WERI-Rb-1 (cell line): ENCODE measurements at places on chromosomes 2 and 18.

GRCh38 chr2:172555272-172555521, 693 bp upstream of the PDK1 start:
- no peak for DNase-seq

DNA sequence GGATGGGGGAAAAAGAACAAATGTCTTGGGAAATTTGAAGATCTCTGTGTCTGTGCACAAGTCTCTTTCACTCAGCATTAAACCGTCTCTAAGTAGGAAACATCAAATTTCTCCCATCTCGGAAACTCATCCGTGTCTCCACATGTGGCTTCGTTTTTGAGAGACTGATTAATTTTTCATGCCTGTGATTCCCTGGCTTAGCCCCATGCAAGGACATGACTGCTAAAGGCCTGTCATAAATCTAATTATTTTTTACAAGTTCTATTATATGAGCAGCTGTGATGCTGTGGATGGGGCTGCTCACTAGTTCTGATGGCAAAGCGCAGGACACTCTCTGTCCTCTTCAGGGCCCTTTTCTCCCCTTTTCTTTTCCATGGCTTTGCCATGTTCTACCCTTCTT, 129.1 kb downstream of the RGPD3 start:
- no peak for DNase-seq

DNA sequence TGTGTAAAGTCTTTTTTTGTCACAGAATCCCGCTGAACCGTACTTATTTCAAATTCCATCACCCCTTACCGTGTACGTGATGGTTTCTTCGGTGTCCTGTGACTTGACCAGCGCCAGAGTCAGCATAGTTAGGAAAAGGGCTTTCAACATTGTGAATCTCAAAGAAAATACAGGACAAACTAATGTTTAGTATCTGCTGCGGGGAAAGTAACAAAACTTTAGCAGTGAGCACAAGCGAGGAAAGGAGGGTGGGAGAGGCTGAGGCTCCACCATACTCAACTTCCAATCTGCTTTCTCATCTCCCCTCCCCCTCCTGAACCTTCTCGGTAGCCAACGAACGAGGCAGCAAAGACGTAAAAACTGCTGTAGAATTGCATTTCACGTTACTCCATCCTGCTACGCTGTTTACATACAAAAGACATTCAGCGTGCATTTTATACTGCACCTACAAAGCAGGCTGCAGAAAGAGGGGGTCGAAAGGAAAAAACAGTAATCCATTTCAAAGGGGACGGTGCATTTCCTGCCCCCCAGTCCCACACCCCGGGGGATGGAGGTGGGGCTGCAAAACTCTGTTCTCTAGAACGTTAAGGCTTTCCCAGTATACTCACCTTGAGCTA, 1.2 kb downstream of the EFEMP1 start:
- no peak for DNase-seq

- peak; percentile 59 for DNase-seq
These were observed 18.0 kb downstream of the ARID5A start for GRCh38 chr2:96554293-96555145.

DNA sequence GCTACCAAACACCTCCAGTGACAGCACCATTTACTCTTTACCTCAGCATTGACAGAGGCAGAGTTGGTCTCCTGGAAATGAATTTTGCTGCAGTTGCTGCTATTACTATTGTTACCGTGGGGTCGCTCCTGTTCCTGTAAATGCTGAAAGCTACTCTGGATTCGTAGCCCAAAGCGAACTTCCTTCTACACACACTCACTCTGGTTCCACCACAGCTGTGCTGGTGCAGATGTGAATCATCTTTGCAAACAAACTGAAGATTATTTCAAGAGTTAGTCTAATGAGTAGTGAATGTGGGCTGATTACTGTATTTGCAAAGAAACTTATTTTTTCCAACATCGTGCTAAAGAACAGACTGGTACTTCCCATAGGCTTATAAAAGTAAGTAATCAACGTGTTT, 304.0 kb downstream of the LPIN1 start:
- DNase-seq = no peak

- no peak for DNase-seq
These were observed 21.4 kb upstream of the TMEM177 start for GRCh38 chr2:119657466-119658145.

DNA sequence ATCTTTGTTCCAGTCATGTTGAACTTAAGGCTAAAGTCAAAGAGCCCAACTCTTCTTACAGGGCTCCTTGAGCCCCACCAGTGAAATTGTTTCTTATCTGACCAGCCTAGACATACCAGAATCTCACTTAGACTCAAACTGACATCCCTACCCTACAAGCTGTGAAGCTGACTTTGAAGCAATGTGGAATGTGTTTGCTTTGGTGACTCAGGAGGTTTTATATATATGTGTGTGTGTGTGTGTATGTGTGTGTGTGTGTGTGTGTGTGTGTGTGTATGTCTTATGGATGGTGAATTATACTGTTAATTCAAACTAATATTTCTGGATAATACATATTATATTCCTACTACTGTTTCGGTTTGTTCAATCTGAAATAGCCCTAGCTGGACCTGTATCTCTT, 67.3 kb downstream of the CAMKMT start:
- DNase-seq = no peak

- peak; percentile 79 for DNase-seq
These were observed 162.3 kb upstream of the TRIB2 start for GRCh38 chr2:12554224-12555011.

DNA sequence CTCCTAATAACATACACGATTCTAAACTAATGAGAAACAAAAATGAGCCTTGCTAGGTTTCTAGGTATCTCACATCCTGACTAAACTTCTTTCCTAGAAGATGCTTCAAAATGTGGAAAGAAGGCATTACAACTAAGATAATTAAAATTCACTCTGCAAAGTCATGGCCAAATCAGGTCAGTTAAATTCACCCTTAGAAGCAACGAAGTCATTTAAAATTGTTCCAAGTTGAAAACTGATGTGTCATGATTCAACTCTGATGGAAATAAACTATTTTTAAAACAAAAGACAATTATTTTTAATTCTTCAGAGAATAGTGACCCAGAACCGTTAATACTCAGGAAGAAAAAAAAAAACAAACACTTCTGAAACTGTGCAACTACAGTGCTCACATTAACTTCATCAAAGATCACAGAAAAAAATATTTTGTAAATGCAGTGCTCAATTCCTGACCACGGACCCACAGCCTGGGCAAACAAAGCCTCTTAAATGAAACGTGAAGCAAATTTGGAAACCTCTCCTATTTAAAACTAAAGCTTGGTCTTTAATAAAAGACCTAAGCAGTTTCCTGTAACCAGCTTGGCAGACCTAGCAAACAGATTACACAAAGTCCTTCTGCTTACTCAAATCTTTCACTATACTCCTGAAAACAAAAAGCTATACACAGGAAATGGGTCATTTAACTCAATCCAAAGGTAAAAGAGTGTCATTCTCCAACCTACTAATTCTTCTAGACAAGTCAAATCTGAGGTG, 39.0 kb downstream of the CHN1 start:
- no peak for DNase-seq

DNA sequence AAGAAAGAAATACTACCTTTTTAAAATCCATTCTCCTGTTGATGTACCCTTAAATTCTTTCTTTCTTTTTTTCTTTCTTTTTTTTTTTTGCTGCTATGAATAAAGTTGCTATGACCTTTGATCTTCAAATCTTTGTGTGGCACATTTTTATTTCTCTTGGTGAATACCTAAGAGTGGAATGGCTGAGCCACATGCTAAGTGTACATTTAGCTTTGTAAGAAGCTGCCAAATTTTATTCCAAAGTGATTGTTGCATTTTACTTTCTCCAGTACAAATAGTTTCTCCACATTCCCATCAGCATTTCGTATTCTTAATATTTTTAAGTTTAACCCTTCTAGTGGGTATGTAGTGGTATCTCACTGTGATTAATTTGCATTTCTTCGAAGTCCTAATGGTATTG, 88.8 kb upstream of the RAB27B start:
- no peak for DNase-seq

- DNase-seq = no peak
These were observed 1258.3 kb upstream of the GYPC start for GRCh38 chr2:125397535-125398251.

- DNase-seq = no peak
These were observed 282.0 kb upstream of the RND3 start for GRCh38 chr2:150769421-150769820.

GRCh38 chr18:75173125-75173432, 35.9 kb downstream of the PTGR3 start:
- no peak for DNase-seq

DNA sequence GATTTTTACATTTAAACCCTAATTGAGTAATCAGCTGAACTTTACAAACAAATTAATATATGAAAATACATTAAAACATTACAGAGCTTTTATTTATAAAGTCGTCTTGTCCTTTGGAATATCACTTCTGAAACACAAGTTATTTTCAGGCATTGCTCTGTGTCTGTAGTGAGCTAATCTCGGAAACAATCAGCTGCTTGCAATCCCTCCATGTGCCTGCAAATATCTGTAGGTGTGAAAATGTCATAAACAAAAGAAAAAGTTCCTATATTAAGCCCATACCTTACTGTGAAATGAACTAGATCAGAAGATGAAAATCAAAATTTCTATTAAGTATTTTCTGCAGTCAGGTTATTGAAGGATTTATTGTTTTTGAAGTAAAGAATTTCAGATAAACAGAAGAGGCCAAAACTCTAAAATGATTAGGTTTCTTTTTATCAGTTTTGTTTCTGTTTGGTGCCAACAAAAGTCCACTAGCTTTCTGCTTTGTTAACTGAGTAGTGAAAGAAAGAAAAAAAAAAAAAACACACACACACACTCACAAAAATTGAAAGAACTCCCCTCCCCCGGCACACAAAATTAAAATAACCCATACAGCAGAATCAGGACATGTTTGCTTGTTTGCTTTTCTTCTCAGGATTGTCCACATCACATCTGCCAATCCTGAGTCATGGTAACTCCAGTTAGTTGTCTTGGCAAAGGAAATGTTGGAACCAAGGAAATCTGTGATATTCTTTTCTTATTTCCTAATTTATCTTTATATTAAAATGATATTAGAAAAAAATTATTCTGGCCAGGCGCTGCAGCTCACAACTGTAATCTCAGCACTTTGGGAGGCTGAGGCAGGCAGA, 627.0 kb upstream of the SLC39A10 start:
- DNase-seq = no peak

DNA sequence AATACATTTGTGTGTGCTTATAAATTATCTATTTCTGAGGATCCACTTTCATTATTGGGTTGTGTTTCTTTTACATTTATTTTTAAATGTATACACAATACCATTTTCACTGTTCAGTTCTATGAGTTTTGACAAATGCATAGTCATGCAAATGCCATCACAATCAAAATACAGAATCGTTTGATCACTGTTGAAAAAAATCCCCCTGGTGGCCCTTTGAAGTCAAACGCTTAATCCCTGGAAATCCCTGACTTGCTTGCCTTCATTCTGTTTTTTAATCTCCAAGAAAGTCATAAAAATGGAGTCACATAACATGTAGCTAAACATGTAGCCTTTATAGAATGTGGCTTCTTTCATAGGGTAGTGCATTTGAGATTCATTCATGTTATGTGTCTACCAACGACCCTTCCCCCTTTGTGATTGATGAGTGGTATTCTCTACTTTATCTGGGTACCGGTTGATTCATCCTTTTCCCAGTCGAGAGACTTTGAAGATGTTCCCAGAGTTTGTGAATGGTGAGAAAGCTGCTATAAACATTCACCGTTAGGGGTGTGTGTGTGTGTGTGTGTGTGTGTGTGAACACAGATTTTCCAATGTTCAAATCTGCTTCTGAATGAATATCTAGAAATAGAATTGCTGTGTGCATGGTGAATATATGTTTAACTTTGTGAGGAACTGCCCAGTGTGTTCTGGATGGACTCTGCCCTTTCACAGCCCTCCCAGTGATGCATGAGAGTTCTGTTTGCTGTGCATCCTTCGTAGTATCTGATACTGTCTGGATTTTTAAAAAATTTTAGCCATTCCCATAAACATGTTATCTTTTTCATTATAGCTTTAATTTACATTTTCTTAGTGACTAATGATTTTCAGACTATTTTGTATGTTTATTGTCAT, 173.6 kb downstream of the GALR1 start:
- no peak for DNase-seq

GRCh38 chr2:202778217-202778616, 93.3 kb downstream of the ICA1L start:
- no peak for DNase-seq

DNA sequence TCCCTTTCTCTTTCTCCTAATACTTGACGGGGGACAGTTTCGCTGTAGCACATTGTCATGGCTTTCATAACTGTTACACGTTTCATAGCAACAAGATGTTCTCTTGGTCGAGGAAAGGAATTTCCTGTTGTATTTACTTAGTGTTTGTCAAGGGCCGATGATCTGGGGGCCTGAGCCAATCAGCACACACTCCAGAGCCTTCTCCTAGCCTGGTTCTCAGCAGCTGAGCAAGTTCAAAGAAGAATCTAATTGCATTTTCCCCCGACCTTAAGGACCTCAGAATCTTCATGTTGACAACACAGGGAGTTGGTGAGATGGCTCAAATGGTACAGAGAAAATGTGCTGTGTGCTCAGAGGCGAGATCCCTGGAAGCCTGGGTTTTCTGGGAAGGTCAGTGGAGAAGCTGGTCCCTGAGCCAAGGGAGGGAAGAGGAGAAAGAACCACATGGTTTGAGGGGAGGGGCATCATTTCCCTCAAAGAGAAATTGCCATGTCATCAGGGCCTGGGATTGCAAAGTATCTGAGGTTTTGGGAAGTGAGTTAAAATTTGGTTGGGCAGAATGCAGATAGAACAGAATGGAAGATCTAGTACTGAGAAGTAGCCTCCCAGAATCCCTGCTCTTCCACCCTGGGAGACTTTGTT, 76.9 kb upstream of the AGAP1 start:
- no peak for DNase-seq

DNA sequence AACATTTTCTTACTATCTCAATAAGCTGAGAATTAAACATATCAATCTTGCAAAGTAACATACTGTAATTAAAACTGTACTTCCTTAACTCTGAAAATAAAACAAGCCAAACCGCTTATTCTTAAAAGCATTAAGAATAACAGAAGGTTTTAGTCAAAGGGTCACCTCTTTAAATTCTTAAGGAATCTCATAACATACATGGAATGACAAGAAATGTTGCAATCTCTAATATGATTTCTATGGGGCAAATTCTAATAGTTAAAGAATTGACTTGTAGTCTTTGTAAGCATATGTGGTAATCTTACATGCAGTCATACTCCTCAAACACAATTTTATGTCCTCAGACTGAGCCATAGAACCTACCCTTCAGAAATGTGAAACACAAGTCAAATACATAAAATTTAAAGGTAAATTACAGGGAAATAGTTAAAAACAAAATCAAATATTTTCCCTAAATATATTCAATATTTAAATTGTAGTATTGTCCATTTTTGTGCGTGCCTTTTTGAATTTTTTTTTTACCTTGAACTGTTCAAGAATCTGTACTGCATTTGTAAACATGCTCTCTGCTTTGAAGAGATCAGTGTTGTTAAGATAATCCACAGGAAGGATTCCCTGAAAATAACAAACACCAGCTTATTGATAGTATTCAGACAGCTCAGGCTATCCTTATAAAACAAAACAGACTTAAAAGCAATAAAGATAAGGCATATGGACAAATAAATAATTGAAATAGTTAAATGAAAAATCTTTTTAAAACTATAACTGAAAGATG, 48.2 kb downstream of the PIGN start:
- no peak for DNase-seq

- DNase-seq = no peak
These were observed 42.9 kb upstream of the RFX8 start for GRCh38 chr2:101517758-101518271.
